ENCODE measurements at places on chromosomes 2 and 18.

DNA sequence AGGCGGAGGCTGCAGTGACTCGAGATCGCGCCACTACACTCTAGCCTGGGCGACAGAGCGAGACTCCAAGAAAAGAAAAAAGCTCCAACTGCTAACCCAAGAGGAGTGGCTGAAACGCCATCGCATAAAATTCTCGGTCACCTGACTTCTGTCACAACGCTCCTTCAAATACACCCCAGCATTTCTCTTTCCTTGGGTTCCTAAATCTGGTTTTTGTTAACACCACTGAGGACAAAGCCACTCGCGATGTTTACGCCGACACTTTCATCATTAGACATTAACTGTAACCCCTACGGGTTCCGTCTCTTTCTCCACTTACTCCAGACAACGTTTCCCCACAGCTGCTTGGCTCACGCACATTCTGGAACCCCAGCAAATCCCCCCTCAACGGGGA, 679 bp downstream of the CLK1 start:
- DNase-seq = no peak

DNA sequence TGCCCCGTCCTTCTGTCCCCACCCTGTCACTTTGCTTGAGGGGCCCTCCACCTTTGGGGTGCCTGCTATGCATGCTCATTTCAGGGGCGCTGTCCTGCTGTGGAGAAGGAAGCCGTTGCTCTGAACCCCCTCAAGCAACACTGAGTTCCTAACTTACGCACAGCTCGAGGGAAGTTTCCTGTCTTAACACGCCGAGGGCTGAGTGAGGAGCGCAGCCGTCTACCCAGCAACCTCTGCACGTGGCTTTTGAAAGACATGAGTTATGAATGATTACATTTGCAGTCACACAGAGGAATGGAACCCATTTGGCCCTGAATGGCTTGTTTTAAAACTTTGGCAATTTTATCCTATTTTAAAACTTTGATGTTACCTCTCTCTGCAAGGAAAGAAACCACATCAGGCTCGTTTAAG, 14.0 kb downstream of the RAMP1 start:
- DNase-seq = no peak

DNA sequence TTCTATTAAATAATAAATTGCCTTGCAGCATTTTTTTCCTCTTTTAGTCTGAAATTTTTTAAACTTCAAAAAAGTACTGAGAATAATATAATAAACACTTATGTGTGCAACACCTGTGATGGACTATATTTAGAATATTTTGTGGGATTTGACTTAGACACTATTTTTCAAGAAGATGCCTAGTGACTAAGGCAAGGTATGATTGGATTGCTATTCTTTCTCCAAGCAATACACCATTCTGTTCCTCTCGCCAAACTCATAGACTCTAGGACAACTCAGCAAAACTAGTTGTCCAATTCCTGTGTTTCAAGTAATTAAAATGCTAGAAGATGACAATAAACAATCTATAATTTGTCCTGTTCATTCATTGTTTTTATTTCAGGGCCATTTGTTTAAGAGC, 75.9 kb downstream of the METTL4 start:
- DNase-seq = no peak

DNA sequence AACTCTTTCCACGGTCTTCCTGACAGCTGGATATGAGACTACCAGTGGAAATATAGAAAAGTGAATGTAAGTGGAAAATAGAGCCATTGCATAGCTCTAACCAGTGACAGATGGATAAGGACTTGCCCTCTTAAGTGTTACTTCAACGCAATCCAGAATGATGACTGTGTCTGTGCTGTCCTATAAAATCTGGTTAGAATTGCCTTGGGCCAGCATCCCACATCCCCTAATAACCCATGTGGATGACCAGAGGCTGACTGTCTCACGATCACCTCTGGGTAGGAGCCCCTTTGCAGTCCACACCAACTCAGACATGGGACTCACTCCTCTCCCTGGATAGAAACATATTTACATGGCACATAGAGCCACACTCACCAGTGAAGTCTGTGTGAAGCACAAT, 186.6 kb downstream of the C1D start:
- peak; percentile 63 for DNase-seq

DNA sequence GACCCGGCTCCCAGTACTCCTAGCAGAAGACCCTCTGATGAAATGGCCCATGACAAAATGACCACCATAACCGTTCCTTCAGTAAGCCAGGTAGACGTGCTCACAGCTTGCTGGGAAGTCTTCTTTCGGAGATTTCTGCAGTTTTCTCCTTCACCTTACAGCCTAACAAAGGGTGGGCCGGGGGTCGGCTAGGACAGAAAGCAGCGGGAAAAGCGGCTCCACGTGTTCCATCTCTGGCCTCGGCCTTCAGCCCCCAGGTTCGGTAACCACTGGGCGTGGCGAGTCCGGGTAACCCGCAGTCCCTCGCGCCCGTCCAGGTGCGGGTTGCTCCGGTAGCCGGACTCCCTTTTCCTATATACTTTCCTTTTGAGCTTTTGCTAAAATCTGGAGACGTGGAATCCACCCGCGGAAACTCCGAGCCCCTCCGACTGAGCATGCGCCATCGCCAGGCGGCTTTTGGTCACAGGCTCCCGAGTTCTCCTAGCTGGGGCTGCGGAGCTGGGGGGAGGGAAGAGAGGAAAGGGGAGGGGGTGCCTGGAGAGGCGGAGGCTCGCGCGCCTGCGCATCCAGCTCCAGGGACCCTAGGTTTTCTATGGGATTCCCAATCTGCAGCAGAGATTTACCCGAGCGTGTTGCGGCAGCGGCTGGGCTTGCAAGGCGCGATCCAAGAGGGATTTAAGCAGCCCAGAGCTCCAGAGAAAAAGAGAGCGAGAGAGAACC, at the start of gene VSNL1:
VSNL1 (plus strand) TSS at position 604 of the 720 bp plus-strand sequence. CDS start 51,379 bp downstream, outside the sequence.
- DNase-seq = no peak

DNA sequence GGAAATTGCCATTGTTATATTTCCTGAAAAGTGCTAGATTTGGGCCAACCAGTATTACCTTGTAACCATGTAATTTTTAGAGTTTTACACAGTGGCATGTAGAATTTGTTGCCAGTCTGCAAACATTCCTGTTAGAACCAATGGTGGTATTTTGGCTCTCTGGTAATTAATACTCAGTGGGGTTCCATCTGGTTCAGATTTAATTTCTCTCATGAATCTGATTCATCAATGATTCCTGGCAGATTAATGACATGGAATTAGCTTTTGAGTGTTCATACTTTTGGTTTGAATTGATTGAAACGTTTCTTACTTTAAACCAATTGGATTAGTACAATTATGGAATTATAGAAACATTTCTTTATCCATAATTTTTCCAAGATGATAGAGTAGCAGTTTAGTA, 93.2 kb downstream of the MC4R start:
- no peak for DNase-seq

DNA sequence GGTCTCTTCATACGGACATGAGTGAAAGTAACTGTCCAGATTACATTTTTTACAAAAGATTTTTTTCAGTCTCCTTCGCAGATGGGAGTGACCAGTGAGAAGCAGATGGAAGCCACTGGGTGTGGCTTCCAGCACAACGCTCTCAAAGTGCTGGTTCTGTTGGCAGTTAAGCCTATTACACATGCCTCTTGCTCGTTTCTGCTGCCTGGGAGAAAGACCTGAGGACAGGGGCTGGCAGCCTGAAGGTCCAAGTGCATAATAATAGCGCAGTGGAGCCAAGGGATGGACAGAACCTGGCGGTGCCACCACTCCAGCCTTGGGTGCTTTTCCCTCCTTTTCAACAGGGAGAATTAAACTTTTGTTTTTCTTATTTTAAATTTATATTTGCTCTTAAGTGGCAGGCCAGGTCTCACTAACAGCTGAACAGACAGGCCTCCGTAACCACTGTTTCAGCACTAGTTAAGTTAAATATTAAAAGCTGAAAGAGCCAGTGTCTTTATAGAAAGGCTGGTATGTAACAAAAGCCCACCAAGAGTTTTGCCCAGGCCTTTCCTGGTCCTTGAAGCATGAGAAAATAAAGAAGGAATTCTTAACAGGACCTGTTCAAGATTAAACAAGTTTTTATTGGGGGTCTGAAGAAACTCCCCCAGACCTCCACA, 1.2 kb upstream of the SKA1 start:
- no peak for DNase-seq

- DNase-seq = peak; percentile 19
These were observed 50.8 kb downstream of the WIPF1 start for GRCh38 chr2:174546519-174547506.

DNA sequence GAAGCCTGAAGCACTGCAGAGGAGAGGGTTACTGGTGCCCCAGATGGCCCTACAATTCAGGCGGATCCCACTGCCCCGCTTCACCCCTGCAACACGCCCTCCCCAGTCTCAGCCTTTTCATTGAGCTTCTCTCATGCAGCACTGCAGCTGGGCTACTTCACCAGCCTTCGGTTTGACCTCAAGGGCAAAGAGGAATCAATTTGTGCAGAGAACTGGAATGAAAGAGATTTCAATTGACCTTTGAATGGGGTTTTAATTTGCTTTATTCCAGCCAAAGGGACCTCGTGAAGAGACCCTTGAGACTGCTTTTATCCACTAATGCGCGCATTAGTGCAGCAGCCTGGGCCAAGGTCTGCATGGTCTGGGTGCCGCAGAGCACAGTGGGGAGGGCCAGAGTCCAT, 8.8 kb upstream of the POMC start:
- no peak for DNase-seq

GRCh38 chr18:11654736-11655605, 34.1 kb upstream of the GNAL start:
- no peak for DNase-seq

- DNase-seq = peak; percentile 81
These were observed 67.2 kb downstream of the KCTD1 start for GRCh38 chr18:26480897-26481795.

All from GM04503 (cell line).